Mesenteric fat pad (tissue), 1 donor: ENCODE measurements at places on chromosomes 11 and 22. TPM values are rescaled to one million over a fixed set of nuclear protein-coding genes. Genes with fewer than 3 reads are reported as not detected.

DNA sequence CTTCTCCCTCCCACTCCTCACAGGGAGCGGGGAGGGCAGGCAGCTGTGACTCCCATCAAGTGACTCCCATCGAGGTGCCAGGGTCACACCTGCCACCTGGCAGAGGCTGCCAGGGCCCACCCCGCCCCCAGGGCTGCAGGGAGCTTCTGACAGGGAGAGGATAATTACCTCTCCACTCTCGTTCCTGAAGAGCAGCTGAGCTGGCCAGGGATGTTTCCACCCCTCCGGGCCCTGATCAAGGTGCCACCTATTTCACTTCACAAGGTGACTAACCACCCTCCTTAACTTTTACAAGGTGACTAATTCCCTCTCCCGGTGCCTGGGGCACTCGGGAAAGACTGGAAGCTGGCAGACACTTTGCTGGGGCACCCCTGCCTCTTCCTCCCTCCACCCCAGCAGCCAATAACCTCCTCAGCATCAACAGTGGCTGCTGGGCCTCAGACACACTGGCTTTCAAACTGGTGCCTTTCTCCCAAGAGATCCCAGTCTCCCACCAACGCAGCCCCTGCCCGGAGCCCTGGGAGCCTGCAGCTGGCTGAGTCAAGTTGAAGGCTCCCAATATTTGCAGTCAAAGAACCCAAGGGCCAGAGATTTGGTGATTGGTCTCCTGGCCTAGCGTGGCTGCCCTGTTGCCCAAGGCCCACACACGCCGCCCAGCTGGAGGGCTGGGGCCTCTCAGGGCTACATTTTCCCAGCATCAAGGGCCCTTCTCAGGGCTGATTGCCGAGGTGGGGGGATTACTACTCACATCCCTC, 22.0 kb upstream of the MYRF start:
- no peak for DNase-seq

DNA sequence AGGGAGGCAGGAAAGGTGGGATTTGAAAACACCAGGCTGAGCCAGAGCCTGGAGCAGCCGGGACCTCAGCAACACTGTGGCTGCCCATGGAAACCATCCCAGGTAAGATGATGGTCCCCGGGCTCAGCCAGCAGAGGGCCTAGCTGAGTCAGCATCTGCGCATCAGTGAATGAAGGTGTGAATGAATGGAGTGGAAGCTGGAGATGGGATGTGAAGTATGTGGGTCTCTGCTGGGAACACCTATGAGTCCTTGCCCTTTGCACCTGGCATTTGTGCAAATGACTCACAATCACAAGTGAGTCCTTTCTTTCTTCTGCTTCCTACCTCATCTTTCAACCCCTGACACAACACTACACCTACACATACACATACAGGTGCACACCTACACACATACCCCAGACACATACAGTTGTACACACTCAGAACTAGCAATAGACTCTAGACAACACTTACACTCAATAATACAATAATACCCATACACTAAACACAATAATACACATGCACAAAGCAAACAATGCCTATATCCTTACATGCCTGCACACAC, 62.8 kb upstream of the PRDM11 start:
- DNase-seq: no peak

The DDIAS gene
- total RNA-seq: 1.7 TPM

The KIF18A gene
- 0.32 TPM for total RNA-seq

DNA sequence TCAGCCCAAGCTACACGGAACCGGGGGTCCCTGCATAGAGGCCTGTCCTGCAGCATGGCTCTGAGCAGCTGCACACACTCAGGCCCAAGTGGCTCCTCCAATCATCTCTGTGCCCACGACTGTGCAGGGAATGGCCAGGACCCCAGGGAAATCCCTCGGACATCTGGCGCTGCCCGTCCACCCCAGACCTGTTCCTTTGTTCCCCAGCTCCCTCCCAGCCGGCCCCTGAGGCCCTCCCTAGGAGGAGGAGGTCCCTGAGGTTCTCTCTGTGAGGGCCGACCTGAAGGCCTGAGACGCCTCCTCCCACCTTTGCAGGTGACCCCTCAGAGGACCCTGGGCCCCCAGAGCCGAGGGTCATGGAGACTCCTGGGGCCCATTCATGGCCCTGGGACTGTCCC, 1.1 kb downstream of the MLC1 start:
- DNase-seq: no peak

The FREY1 gene
- total RNA-seq: 1.4 TPM

The C1QTNF5 gene
- total RNA-seq: 52.9 TPM

- no peak for DNase-seq
Measured at GRCh38 chr11:87212891-87213290, 175.2 kb downstream of the TMEM135 start.

The TRIM48 gene
- total RNA-seq: not detected

- DNase-seq: peak; percentile 84
Measured at GRCh38 chr11:45369313-45369712, 83.2 kb upstream of the SYT13 start.

GRCh38 chr11:109363682-109364081, 58.3 kb upstream of the C11orf87 start:
- no peak for DNase-seq

The GVQW3 gene
- 1.1 TPM for total RNA-seq

The DRICH1 gene
- 0.39 TPM for total RNA-seq

The CCDC87 gene
- total RNA-seq: not detected

DNA sequence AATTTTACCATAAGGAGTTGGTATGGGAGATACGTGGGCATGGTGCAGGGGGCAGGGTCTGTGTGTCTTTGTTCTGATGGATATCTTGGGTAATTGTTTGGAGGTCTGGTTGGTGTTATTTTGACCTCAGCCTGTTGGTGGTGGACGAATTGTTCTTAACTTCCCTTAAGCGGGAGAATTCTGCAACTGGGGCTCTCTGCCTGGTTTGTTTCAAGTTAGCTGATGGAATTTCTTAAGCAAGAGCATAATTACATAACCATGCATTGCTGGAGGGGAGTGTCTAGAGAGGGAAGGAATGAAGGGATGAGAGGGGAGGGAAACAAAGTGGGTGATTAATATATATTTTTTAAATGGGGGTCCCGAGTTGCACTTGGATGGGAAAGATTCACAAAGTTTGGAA, 908.5 kb upstream of the RAG2 start:
- DNase-seq: no peak

DNA sequence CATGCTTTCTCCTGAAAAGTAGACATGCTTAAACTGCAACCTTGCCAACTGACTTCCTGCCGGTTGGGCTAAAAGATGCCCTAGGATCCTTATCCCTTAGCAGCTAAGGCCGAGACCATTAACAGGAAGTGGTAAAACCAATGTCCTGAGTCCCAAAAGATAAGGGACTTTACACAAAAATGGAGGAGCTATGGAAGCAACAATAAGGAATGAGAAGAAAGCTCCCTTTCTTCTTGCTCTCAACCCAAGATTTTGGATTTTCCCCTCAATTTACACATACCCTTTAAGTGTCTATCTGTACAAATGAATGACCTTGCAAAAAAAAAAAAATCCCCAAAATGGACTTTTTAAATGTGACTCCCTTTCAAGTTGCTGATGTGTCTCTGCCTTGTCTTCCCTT, 11.1 kb downstream of the MRPL17 start:
- no peak for DNase-seq

DNA sequence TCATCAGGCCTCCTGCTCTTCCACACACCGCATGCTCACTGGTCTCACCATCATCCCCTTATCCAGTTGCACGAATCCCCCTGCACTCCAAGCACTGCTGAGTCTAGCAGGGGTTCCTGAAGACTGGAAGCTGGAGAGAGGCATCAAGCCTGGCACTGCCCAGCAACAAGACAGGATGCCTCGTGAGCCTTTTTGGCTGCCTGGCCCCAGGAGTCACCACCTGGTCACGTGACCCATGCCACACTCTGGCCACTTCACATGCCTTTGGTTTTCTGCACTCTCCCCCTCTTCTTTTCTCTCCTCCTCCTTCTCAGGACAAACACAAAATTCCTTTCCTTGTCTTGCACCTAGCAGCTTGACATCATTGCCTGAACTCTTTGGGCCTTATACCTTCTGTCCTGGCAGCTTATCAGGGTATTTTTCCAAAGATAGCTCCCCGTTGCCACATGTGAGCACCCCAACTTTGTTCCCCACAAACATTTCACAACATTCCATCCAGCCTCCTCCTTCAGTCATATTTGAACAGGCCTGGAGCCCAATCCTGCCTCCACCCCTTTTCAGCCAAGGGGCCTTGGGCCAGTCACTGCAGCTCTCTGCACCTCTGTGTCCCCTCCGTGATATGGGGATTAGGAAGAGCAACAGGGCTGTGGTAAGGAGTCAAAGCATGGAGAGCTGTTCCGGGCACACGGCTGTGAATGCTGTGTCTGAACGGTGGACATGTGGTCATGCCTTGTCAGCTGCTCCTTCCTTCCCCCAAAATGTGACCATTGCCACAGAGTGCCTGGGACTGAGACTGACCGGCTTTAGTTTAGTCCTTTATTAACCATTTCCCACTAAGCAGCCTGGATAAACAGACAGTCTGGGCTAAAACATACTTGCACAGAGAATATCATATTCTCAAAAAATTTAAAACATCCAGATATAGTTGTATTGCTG, 2.8 kb upstream of the PACSIN2 start:
- no peak for DNase-seq

The TBC1D10A gene
- total RNA-seq: 25.8 TPM

DNA sequence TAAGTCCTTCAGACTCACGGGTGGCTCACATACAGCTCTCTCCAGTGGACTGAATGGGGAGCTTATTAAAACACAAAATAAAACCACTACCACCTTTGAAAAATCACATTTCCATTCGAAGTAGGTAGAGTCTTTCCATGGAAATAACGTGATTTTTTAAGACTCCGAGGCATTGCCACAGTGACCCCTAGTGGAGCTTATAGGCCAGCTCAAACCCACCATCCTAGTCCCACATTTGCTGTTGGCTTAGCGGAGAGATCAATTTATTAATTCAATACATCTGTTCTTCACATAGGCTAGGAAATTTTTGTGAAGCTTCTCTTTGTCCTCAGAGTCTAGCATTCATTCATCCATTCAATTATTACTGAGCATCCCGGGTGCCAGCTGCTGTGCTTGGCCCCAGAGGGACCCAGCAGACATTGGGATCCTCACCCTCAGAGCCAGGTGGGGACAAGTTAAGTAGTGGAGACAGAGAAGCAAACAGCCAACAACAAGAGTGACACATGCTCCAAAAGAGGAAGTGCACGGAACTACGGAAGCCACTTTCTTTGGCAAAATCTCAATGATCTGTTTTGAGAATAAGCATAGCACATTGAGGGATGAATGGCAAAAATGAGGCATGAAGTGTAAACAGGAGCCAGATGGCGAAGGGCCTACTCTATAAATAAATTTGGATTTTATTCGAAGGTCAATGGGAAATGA, 10.2 kb upstream of the P4HA3 start:
- no peak for DNase-seq

The TRIM29 gene
- 1.3 TPM for total RNA-seq

GRCh38 chr11:12646478-12646877, 27.7 kb upstream of the TEAD1 start:
- DNase-seq: no peak

The TRIM51 gene
- not detected for total RNA-seq

DNA sequence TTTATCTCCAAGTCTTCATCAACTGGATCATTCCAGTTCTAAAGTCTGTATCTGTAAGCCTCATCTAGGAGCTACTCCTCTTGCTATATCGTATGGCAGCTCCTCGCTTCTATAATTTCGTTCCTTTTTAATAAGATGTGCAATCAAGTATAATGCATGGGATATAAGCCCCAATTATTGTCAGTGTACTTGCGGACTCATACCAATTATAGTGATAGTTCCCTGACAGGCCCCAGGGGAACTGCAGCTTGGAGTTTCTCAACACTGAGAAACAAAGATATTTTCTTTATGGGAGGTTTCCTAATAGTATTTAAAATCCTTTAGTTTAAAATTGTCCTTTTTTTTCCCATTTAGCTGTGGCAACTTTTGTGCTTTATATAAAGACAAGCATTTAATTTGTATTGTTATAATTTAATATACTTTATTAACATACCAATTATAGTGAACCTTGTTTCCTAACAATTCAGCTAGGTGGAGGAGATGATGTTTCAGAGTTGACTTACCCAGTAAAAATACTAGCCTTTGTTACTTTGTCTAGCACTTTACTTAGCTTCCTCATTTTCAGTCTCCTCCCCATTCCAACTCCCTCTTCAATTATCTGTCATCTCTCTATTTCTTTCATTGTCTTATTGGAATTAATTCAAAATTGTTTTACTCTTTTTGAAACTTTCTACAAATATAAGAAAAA, 25.3 kb upstream of the DDX17 start:
- DNase-seq: no peak

The EXPH5 gene
- 0.87 TPM for total RNA-seq

GRCh38 chr11:113593698-113594308, 112.3 kb downstream of the TMPRSS5 start:
- DNase-seq: no peak

GRCh38 chr11:134347441-134347840, 15.7 kb downstream of the GLB1L2 start:
- no peak for DNase-seq

DNA sequence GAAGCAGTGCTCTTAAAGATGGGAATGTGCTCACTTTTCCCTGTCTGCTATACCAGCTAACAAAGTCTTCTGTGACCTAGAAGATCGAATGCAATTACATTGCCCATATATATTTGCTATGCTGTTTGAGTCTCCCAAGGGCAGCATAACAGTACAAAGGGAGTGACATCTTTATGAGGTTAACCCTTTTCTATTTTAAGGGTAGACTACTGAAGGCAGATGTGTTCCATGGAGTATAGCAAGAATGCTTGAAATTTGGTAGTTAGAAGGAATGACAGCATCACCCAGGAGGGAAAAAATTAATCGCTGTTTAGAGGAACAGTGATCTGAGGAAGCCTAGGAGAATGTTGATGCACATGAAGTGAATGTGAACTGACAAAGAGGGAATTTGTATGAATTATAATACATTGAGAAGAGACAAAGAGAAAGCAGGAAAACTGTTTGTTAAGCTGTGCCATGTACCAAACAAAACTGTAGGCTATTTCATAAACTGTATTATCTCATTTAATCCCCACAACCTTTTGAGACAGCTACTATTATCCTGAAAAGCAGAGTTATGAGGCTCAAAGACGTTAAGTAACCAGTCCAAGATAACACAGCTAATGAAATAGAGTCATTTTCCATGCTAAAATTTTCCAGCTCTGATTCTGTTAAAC, 13.0 kb downstream of the MAML2 start:
- no peak for DNase-seq

The TMEM135 gene
- 64.3 TPM for total RNA-seq

The SLN gene
- total RNA-seq: not detected

DNA sequence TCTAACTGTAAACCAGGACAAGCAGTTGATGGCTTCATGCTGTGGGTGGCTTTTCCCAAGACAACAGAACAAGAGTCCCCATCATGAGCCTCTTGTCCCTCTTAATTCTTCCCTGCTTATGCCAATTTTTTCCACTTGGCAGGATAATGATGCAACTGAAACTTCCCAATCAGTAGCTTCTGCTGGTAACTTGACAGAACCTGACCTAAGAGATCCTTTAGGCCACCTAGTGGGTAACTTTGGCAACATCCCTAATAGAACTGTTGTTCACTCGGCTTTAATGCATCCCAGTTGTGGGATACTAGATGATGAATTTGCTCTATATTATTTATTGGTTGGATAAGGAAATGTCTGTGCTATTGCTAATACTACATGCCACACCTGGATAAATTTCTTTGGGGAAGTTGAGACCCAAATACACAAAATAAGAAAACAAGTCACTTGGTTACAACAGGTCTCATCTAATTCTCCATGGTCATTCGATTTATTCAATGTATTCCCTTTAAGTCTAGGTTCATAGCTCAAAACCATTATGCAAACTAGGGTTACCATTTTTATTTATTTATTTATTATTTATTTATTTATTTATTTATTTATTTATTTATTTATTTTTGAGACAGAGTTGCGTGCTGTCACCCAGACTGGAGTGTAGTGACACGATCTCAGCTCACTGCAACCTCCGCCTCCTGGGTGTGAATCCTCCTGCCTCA, 41.4 kb upstream of the NFAM1 start:
- no peak for DNase-seq
